ENCODE measurements at places on chromosomes 7 and 10.

- DNase-seq: no peak
Observed at GRCh38 chr10:104028146-104028545, 57.5 kb downstream of the COL17A1 start.

DNA sequence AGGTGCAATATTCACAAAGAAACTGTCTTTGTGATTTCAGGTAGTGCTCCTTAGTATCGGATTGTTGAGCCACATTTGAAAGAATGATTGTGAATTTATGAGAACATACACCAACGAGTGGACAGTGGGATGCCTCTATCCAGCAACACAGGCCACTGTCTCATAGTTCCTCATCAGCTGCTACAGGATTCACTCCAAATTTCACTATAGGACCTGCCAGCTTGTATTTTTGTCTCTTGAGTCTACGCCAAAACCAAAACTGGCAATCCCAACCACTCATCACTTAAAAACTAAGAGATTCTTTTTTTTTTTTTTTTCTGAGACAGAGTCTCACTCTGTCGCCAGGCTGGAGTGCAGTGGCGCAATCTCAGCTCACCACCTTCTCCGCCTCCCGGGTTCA lies 964.5 kb downstream of the CNTNAP2 start:
- DNase-seq: no peak

DNA sequence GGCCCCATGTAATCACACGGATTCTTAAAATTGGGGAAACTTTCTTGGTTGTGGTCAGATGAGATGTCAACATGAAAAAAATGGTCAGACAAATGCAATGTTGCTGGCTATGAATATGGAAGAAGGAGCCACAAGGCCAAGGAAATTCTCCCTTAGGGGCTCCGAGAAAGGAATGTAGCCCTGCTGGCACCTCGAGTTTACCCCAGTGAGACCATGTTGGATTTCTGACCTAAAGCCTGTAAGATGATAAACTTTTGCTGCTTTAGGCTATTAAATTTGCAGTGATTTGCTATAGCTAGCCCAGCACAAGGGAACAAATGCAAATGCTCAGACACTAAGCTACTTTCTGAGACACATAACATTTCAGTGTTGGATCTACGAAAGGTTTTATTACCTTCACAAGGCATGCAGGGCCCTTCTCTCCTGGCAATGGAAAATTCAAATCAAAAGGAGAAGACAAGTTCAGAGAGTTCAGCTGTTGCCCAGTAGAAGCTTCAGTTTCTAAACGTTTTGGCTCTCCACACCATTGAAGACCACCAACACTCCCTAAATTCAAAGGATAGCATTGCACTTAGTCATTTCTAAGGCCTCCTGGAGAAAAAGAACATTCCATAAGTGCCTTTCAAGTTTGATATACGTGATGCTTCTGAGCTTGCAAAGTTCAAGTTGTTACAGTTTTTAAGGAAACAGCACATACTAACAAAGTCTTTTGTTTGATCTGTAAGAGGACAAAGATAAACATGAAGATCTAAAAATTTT lies 23.4 kb downstream of the MCMBP start:
- DNase-seq: no peak

DNA sequence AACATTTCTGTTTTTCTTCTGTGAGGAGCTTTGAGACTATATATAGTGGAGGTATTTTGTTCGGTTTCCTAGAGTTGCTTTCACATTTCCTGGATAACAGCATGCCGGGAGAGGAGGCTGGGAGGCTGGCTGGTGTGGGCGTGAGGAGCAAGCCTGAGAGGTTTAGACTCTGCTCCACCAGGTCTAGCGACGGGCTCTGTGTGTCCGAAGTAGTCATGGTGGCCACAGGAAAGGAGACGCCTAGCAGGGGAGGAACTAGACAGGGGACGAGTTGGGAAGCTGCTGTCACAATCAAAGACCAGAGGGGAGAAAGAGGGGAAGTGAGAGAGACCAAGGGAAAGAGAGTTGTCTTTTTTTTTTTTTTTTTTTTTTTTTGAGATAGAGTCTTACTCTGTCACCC lies 19.6 kb downstream of the PTPRE start:
- no peak for DNase-seq

GRCh38 chr10:98472196-98472595 lies 25.5 kb upstream of the HPS1 start:
- DNase-seq: no peak

- no peak for DNase-seq
Observed at GRCh38 chr10:115321360-115321759, 228.2 kb downstream of the ATRNL1 start.

- no peak for DNase-seq
Observed at GRCh38 chr7:158731761-158732160, 27.2 kb upstream of the NCAPG2 start.

DNA sequence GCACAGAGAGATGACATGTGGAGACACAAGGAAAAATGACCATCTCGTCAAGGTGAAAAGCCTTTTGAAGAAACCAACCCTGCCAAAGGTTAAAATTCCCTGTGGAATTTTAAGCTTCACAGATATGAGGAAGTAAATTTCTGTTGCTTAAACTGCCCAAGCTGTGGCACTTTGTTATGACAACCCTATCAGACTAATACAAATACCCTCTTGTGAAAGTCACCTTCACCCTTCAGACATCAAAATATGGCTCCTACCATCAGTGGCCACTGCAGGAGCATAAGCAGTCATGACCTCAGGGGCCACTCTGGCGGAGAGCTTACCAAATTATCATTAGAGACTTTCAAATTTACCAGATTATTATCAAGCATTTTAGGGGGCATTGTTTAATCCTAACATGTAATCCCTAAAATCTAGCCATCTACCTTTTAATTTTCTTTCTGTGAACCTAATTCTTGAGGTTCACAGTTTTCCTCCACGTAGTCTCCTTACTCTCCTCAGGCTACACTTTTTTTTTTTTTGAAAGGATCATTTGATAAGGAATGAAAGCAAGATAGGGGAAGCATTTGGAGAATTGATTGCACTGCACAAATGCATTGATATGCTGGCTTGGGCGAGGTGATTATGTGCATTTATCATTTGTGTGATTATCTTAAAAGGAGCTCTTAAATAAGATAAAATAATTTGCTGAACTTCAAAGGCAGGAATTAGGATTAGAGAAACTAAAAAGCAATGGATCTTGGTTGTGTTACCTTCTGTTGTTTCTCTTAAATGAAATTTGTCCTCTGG lies 90.3 kb downstream of the TMEM168 start:
- DNase-seq: no peak

GRCh38 chr10:11404901-11405300 lies 206.5 kb downstream of the USP6NL start:
- DNase-seq: no peak

GRCh38 chr10:29585488-29585976 lies 49.2 kb downstream of the SVIL start:
- no peak for DNase-seq

- no peak for DNase-seq
Observed at GRCh38 chr10:48574322-48574796, 30.5 kb downstream of the ARHGAP22 start.

Data from activated CD4-positive, alpha-beta T cell treated with anti-CD3 and anti-CD28 coated beads, Interleukin-2, Interleukin-4, amounts not matched to agents 100 ng/mL and 50 ng/mL, durations not matched to agents 16 hours and 8 hours (primary cell).